ENCODE measurements at places on chromosomes 6 and 20.

- no peak for DNase-seq
Observed at GRCh38 chr20:13396022-13396421, 174.9 kb downstream of the ISM1 start.

DNA sequence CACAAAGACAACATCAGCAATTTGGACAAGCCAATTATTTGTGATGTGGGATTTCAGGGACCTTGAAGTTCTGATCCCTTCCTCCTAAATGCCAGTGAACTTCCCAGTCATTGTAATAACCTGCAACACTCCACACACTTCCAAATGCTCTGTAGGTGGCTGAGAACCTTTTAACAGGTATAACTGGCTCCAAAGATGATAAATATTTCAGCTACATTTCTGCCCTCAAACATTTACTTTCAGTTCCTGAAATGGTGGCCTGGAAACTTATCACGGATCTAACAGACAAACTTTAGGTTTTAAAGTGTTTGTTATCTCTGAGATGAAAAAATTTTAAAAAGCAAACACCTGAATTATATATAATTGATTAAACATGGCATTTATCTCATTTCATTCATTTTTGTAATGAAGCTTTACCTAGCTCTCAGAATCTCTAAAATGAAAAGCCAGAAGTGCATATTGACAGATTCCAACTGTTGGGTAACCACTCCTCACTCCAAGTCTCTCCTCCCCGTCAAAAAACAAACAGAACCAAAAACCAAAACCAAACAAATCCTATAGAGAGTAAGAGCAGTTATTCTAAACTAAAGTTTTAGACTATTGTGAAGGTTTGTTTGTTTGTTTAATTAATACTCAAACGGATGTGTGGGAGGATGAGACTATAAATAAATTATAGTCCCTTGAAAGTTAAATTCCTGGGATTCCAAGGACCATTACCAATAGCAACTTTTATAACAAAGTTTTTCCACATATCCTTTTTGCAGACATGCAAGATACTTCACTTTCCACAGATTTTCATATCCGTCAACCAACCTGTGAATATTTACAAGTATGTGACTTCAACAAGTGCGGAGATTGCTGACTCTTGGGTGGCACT lies 12.4 kb upstream of the KIAA0408 start:
- no peak for DNase-seq

DNA sequence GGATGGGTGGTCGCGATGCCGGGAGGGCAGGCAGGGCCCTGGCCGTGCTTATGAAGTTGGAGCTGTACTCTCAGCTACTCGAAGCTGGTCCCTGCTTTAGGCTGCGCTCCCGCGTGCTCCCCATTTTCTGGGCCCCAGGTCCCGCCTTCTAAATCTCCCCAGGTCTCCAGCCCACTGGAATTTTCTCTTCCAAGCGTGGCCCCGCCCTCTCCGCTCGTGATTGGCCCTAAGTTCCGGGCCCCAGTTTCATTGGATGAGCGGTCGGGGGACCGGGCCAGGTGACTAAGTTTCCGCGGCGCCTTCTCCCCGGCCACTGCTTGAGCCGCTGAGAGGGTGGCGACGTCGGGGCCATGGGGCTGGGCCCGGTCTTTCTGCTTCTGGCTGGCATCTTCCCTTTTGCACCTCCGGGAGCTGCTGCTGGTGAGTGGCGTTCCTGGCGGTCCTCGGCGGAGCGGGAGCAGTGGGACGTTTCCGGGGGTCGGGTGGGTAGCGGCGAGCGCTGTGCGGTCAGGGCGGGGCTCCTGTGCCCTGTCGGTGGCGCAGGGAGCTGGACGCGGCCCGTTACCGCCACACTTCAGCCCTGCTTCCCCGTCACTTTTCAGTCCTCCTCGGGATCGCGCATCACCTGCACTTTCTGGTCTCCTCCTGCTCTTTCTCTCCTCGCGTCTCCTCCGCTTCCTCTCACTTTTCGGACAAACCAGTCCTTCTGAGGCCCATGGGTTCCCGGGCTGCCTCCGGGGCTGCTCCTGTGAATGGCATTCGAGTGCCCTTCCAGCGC lies at the start of gene MICA:
Gene MICA, plus strand, starts transcription at position 313 of the 778 bp plus-strand sequence. Its CDS starts 38 bp downstream, at position 351.
- no peak for DNase-seq

GRCh38 chr6:89655122-89655521 lies 16.6 kb upstream of the LYRM2 start:
- DNase-seq: no peak

GRCh38 chr6:135537741-135538301 lies 40.3 kb upstream of the AHI1 start:
- no peak for DNase-seq

DNA sequence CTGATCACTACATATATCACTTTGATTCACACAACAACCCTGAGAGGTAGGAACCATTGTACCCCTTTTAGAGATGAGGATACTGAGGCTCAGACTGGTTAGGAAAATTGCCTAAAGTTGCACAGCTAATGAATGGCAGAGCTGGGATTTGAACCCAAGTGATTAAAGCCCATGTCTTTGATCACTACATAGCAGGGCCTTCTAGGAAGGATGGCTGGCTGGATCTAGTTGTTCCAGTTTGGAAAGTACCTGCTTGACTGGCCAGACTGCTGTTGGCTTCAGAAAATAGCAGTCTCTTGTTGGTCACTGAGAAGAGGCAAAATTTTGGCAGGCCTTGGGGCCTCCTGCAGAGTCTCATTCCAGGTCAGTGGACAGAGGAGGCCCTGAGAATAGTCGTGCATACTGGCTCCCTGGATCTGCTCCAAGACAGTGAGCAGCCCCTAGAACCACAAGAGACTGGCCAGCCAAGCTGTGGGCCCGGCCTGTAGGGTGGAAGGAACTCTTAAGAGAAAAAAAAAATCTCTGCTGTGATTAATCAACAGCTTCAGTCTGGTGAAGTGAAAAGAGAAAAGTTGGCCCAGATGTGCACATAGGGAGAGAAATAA lies 17.5 kb downstream of the PPARD start:
- no peak for DNase-seq

- DNase-seq: no peak
Observed at GRCh38 chr6:158963020-158963808, 36.8 kb downstream of the RSPH3 start.

DNA sequence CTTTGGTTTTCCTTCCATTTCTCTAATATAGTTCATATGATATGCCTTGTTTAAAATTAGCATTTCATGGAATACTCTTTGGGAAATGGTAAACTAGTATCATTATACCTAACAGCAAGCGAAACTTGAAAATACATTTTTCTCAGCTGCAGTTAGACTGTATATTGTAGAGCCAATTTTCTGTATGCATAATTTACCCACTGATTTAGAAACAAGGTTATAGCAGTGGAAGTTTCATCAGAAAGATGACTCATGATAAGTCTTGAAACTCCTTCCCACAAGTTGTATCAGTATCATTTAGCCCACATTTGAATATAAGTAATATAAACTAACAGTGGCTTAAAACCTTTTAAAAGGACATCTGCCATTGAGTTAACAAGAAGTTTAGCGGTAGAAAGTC lies 164.8 kb upstream of the BMP5 start:
- DNase-seq: no peak

DNA sequence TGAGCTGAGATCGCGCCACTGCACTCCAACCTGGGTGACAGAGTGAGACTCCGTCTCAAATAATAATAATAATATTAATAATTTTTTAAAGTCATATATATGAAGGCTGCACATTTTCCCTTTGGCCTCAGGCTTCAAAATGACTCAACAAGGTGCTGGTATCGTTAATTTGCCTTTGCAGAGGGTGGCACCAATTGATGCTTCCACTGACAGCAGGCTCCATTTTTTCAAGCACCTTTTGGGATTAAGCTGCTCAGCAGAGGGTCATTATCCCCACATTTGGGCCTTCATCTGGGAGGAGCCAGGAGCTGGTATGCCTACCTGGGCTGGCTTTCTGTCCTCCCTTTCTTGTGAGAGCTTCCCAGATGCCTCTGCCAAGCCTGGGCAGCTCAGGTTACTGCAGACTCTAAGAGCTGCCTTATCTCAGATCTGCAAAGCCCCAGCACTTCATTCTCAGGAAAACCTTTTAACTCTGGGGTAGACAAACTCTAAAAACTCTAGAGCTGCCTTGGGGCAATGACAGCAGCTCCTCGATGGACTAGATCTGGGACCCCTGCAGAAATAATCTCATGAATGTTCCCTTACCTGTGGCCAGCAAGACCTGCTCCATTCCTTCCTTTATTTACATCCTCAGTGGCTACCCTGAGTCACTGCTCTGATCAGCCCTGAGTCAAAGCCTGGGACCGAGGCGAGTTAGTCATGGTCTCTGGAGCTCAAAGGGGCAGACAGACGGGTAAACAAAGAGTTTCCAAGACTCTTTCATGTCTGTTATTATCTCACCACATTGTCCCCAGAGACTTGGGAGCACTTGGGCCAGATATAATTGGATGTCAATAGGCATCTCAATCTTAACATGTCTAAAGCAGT lies 80.0 kb upstream of the EYA2 start:
- no peak for DNase-seq

- DNase-seq: no peak
Observed at GRCh38 chr6:166008441-166009369, 158.9 kb downstream of the TBXT start.

DNA sequence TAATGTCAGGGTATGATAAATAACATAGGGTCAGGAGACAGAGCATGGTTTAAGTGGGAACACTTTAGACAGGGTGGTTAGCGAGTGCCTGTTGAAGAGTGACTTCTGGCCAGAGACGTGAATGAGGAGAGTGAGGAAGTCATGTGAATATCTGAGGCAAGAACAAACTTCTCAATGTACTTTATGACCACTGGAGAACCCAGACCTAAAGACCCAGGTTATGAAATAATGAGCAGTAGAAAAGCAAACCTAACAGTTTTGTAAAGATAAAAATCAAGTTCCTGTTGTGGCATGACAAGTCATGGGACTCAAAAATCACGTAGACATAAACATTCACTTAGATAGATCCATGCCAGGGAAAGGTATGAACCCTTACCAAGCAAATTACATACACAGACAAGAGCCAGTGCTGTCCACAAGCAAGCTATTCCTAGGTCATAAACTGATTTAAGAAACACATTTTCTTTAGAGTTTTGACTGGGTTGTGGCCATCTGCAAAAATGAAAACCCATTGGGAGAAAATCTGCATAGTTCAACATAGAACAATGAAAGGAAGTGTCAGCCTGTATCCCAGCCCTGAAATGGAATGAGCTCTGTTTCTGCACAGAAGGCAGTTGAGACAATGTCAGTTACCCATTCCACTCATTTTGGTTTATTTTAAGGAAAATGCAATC lies 2.2 kb upstream of the MYCT1 start:
- no peak for DNase-seq

GRCh38 chr6:112933947-112934346 lies 586.8 kb downstream of the RFPL4B start:
- no peak for DNase-seq

- DNase-seq: no peak
Observed at GRCh38 chr6:26304213-26304796, 60.7 kb upstream of the BTN3A2 start.

- DNase-seq: no peak
Observed at GRCh38 chr20:922781-923180, 6.6 kb upstream of the ANGPT4 start.

- no peak for DNase-seq
Observed at GRCh38 chr6:2021713-2022125, 223.7 kb downstream of the GMDS start.

DNA sequence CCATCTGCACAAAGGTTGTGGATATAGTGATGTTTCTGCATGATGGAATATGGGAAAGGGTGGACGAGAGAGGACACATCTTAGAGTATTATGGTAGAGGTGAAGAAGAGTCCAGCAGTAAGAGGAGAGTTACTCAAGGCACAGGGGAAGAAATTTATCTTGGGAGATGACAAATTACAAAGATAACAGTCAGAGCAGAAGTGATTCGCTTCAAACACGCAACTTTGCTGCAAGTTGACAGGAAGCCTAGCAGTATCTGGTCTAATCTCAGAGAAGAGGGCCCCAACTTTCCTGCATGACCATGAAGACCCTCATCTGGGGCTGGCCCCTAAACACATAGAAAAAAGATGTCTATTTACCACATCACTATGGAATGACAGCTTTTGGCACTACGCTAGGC lies 1.2 kb upstream of the CALHM6 start:
- DNase-seq: no peak

GRCh38 chr6:162922563-162923166 lies 194.9 kb downstream of the PACRG start:
- DNase-seq: no peak

- DNase-seq: no peak
Observed at GRCh38 chr6:94289131-94289530, 869.8 kb upstream of the EPHA7 start.

- no peak for DNase-seq
Observed at GRCh38 chr6:2081155-2082138, 164.0 kb downstream of the GMDS start.

- DNase-seq: no peak
Observed at GRCh38 chr6:6525933-6526332, 62.6 kb upstream of the LY86 start.

GRCh38 chr6:116277124-116277523 lies 2.6 kb downstream of the TSPYL1 start:
- DNase-seq: no peak

GRCh38 chr6:72824833-72825232 lies 203.0 kb downstream of the KCNQ5 start:
- no peak for DNase-seq

DNA sequence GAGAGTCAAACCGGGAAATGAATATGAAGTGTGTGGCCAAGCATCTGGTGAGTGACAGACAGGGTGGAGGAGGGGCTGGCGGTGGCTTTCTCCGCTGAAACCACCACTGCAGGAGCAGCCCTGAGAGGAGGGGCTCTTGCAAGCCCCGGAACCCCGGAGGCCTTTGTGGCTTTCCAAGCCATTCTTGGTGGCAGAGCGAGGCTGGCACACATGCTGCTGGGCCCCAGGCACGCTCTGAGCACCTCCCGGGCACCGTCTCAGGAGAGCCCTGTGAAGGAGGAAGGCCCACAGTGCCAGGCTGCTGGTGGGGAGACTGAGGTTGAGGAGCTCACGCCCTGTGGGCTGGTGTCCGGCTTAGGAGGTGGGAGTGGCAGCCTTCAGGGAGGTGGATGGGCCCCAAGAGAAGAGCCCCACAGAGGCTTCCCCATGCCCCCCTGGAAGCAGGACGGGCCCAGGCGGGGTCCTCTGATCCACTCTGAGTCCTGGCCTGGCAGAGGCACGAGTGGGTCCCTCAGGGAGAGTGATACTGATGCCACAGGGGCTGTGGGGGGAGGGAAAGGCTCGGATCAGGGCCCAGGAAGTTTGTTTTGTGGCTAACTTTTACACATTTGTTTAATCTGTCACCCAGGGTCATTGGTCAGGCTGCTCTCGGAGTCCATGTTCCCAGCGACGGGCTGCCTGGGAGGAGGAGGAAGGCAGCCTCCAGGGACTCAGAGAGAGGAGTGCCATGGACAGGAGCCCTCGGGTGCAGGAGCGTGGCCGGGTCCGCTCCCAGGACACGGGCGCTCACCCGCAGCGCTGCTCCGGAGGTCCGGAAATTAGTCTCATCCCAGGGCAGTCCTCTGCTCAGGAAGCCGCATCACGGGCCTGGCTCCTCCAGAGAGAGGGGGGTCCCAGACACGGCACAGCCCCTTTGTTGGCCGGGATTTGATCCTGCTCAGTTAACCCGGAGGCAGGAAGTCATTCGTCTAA lies 170.7 kb downstream of the ERMARD start:
- no peak for DNase-seq

DNA sequence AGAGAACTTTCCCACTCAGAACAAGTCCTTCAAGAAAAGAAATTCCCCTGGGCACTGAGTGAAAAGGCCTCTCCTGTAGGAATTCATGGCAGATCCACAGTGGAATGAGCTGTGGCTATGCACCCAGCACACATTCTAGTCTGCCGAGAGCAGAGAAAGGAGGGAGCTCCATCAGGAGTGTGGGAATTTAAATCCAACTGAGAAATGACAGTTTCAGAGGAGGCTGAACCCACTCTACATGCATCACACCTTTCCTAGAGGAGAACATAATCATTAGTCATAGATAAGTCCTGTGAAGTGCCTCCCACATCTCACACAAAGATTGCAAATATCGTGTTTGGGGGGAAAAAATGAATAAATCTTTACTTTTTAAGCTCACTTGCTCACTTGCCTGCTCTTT lies 530.2 kb upstream of the HTR1E start:
- no peak for DNase-seq

Measured in Karpas-422 (cell line).